GF-D8 (cell line): ENCODE measurements at places on chromosomes 12 and 14.

DNA sequence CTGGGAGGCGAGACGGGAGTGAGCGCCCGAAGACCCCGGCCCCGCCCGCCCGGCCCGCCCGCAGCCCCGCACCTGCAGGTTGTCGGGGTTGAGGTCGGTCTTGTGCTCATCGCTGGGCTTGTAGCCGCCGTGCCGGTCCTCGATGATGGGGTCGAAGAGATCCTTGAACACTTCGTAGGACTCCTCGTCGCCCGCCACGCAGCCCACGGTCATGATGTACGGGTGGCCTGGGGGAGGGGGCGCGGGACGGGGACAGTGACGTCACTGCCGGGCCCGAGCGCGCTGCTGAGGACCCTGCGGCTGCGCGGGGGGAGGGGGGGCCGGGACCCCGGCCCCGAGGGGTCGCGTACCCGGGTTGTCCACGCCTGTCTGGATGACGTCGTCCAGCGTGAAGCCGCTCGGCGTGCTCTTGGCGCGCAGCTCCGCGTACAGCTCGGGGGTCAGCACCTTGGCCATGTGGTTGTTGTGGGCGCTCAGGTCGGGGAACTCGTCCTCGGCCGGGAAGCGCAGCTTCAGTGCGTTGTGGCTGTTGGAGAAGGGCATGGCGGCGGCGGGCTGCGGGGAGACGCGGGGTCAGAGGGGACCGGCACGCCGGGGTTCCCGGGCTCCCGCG, 573 bp downstream of the CKB start:
- no peak for DNase-seq

GRCh38 chr12:51976376-51977160, 25.1 kb downstream of the ACVR1B start:
- no peak for DNase-seq

GRCh38 chr12:117388951-117389446, 27.6 kb upstream of the NOS1 start:
- DNase-seq = no peak

GRCh38 chr12:80692114-80692513, 15.3 kb upstream of the MYF6 start:
- no peak for DNase-seq

- no peak for DNase-seq
Measured at GRCh38 chr12:49843876-49844437, 1.1 kb upstream of the BCDIN3D start.

- DNase-seq = no peak
Measured at GRCh38 chr12:1534748-1535147, 59.6 kb downstream of the FBXL14 start.

DNA sequence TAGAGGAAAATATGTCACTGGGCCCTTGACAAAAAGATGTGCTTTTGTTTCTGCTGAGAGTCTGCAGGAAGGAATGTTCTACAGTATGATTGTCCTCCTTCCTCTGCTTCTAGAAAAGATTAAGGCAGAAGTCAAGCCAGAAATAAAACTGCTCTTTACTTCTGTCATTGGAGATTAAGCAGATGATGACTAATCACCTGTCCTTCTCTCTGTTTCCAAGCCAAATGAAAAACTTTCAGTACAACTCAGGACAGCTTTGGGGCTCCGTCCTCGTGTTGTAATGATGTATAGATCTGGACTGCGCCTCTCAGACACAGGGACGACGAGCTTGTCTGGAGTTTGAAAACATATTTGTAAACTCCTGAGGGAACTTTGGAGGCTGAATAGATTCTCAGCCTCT, 159.3 kb downstream of the DYRK2 start:
- DNase-seq = no peak

GRCh38 chr12:105194947-105195346, 41.0 kb downstream of the APPL2 start:
- DNase-seq = no peak

DNA sequence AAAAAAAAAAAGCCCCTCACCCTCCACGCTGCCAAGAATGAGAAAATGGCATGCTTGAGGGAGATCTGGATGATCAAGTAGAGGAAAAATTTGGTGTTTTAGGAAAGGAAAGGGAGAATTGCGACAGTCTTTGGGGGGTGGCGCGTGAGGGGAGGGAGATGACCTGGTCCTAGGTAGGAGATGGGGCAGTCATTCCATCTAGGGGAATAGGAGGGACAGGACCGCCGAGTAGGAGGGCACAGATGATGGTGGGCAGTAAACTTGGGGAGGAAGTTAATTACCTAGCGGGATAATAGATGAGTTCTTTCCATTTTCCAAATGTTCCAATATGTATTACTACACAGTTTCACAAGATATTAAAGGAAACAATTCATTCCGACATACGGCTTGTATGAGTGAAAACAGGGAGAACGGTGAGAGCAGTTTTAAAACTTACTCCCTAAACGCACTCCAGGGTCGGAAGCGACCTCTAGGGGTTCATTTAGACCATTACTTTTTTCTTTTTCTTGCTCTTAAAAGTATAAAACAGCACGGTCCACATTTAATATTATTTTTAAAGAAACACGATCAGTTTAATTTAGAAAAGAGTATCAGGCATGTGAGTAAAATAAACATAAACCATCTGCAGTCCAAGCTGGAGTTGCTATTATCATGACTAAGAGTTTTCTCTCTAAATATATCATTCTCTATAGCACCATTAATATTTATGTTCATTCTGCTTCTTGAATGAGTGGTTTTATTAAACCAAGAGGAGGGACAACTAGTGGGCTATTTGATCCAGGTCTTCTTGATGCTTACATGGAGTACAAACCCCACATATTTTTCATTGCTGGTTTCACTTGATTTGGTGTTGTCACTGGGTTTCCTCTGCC, 3.0 kb upstream of the FNTB start:
- no peak for DNase-seq

- no peak for DNase-seq
Measured at GRCh38 chr14:75165586-75166391, 10.6 kb downstream of the TMED10 start.
